ENCODE measurements at places on chromosomes 7 and 10.

- peaks cover 90% of the 10 kb centered on the region for H3K27me3 ChIP-seq
- no peak overlapping the region for H3K27ac ChIP-seq
- DNase-seq = peak; percentile 49
- peaks cover 17% of the 10 kb centered on the region for H3K4me1 ChIP-seq
- no peaks in the 10 kb centered on the region for H3K36me3 ChIP-seq
These were observed 19.7 kb upstream of the VPS37D start for GRCh38 chr7:73647725-73648592.

DNA sequence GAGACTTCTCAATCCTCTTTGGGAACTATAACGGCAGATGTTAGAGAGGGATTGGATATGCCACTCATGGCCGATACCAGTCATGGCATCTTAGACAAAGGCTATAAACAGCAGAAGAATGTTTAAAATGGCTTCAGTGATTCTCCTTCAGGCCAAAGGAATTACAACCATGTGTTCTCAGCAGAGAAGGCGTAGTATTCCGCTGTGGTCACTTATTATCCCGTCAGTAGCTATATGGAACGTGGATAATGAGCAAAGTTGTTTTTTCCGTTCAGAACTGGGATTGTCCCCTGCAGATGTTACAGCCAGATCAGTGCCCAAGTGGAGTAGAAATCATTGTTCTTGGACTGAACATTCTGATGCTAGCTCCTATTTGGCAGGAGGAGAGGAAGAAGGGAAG, 43.1 kb downstream of the TEX36 start:
- no peaks in the 10 kb centered on the region for H3K36me3 ChIP-seq
- H3K27me3 ChIP-seq = peaks cover 3% of the 10 kb centered on the region
- no peak overlapping the region for H3K27ac ChIP-seq
- H3K4me1 ChIP-seq = peaks cover 19% of the 10 kb centered on the region
- DNase-seq = no peak

DNA sequence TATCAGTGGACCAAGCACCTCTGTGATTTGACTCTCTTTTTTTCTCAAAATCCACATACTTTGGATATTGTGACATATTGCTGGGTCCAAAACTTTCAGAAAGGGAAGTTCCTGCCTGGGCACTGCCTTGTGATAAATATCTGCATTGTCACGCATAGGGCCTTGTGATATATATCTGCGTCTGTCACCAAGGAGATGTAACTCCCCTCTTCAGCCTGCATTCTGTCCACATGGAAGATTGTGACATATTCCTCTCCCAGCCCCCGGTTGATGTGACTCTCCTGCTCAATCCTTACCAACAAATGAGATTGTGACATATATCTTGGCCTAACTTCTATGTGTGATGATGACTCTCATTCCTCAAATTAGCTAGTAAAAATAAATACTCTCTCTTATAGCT, 25.4 kb upstream of the ZNF107 start:
- H3K36me3 ChIP-seq = no peaks in the 10 kb centered on the region
- no peak overlapping the region for H3K27ac ChIP-seq
- H3K27me3 ChIP-seq = peaks cover 3% of the 10 kb centered on the region
- DNase-seq = no peak

DNA sequence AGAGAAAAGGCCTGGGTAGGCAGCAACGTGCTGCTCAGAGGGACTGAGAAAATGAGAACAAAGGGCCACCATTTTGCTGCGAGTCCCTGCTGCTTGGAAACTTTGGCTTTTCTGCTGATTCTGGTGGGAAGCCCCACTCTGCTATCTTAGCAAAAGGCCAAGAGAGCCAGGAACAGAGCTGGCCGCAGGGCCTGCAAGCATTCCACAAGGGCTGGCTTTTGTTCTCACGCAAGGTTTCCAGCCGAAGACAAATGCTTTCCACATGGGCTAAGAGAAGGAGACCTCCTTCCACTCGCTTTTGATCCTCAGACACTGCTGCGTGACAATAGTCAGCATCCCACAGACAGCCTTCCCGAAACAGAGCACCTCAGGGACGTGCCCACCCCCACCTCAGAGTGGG, 163.1 kb downstream of the ARHGAP12 start:
- peak overlapping the region; percentile 45 for H3K27ac ChIP-seq
- peaks cover 5% of the 10 kb centered on the region for H3K27me3 ChIP-seq
- DNase-seq = no peak
- H3K4me1 ChIP-seq = peaks cover 30% of the 10 kb centered on the region
- H3K4me3 ChIP-seq = no peak overlapping the region
- peaks cover 5% of the 10 kb centered on the region for H3K36me3 ChIP-seq

DNA sequence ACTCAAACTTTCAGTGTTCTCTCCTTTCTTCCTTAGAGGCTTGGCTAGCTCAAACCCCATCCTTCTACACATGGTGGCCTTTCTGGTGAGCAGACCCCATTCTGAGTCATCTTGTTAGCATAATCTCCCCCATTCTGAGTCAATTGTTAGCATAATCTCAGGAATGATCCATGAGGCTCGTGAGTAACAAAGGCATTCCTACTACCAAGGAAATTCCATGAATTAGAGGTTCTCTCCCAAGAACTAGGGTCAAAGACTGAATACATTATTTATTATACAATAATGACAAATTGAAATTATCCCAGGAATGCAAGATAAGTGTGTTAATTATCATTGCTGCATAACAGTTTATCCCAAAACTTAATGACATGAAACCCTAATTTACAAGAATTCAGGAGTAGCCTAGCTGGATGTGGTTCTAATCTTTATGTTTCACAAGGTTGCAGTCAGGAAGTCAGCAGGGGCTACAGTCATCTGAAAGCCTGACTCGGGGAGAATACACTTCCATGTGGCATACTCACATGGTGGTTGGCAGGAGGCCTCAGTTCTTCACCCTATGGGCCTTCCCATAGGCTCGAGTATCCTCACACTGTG, 100.2 kb downstream of the MMRN2 start:
- DNase-seq = no peak
- H3K27me3 ChIP-seq = peaks cover 4% of the 10 kb centered on the region
- peaks cover 5% of the 10 kb centered on the region for H3K4me1 ChIP-seq
- H3K36me3 ChIP-seq = peaks cover 78% of the 10 kb centered on the region
- no peak overlapping the region for H3K4me3 ChIP-seq
- peak overlapping the region; percentile 64 for H3K27ac ChIP-seq

GRCh38 chr7:98828368-98828767, 41.4 kb downstream of the TMEM130 start:
- no peaks in the 10 kb centered on the region for H3K4me1 ChIP-seq
- H3K4me3 ChIP-seq = no peak overlapping the region
- no peaks in the 10 kb centered on the region for H3K36me3 ChIP-seq
- no peak overlapping the region for H3K27ac ChIP-seq
- H3K27me3 ChIP-seq = peaks cover 10% of the 10 kb centered on the region
- no peak for DNase-seq

DNA sequence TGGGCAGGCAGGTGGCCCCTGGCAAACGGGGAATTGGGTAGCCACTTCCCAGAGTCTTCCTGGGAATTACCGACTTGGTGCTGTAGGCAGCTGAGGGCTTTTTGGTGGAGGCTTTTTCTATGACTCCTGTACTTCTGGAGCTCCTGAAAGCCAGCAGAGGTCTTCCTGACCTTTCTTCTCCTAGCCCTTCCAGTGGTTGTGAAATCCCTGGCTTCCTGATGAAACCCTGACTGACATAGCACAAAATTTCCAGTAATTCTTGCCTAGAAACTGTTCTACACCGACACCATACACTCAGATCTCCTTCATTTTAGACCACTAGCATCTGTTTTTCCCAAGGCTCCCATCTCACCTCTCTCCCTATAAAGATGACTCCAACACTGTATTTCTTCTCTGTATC, 120.2 kb downstream of the STRA8 start:
- peaks cover 6% of the 10 kb centered on the region for H3K4me1 ChIP-seq
- H3K36me3 ChIP-seq = no peaks in the 10 kb centered on the region
- H3K27me3 ChIP-seq = peaks cover 9% of the 10 kb centered on the region
- no peak overlapping the region for H3K27ac ChIP-seq

GRCh38 chr7:109915670-109916069, 1175.3 kb upstream of the LRRN3 start:
- H3K4me1 ChIP-seq = no peaks in the 10 kb centered on the region
- DNase-seq = no peak
- no peaks in the 10 kb centered on the region for H3K36me3 ChIP-seq
- no peak overlapping the region for H3K4me3 ChIP-seq
- no peaks in the 10 kb centered on the region for H3K27me3 ChIP-seq

GRCh38 chr10:17222329-17222728, 5.7 kb upstream of the VIM start:
- H3K27ac ChIP-seq = no peak overlapping the region
- H3K4me1 ChIP-seq = peaks cover 26% of the 10 kb centered on the region
- no peak for DNase-seq
- no peaks in the 10 kb centered on the region for H3K36me3 ChIP-seq

DNA sequence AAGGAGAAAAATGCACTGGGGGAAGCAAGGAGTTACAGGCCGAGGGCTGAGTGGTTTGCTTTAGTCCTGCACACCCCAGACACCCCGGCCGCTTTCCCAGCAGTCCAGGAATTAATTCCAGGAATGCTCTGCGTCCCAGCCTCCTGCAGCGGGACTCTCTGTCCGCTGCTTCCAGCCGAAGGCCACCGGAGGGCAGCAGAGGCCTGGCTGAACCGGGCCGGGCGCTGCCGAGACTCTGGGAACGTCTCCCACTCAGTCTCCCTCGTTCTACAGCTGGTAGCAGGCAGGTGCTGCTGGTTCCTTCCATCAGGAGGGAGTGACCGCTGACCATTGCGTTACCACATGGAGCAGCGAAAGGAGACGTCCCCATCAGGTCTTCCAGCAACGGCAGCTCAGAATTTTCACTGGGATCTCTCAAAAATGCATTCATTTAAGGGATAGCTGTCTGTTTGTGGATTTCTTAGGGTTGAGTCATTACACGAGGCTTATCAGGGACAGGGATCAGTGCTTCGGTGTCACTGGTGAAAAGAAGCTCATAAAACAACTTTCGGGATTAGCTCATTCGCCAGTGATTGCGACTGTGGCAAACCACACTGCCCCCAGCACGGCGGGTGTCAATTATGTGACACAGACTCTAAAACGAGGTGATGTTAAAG, 24.9 kb upstream of the PITRM1 start:
- DNase-seq = peak; percentile 84
- H3K4me3 ChIP-seq = peak overlapping the region; percentile 46
- peaks cover 13% of the 10 kb centered on the region for H3K27me3 ChIP-seq
- no peaks in the 10 kb centered on the region for H3K36me3 ChIP-seq

DNA sequence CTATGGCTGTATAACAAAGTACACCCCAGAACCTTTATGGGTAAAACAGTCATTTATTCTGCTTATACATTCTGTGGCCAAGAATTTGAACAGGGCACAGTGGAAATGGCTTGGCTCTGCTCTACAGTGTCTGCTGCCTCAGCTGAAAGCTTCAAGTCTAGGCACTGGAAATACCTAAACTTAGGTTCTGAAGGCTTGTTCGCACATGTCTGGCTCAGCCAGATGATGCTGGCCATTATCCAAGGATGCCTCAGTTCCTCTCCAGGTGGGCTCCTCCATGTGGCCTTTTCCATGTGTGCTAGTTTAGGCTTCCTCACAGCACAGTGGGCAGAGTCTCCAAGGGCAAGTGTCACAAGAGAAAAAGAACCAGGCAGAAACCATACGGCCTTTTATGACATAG, 76.8 kb downstream of the RALA start:
- peaks cover 69% of the 10 kb centered on the region for H3K36me3 ChIP-seq
- no peak for DNase-seq
- no peaks in the 10 kb centered on the region for H3K27me3 ChIP-seq
- H3K4me3 ChIP-seq = no peak overlapping the region

DNA sequence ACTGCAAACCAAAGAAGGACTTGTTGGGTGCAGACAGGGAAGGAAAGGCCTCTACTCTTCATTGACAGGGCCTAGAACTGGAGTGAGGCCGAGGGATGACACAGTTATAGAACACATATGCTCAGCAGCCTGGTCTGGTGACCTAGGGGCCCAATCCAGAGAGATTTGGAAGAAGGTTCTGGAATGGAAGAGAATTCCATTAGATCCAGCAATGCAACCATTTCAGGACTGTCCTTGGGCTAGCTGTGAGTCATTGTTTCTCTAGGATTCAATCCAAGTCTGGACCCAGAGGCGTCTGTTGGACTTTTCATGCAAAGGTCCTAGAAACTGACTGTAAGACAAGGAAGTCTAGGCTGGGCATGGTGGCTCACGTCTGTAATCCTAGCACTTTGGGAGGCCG, 59.2 kb downstream of the WIPF3 start:
- peaks cover 35% of the 10 kb centered on the region for H3K4me1 ChIP-seq
- no peak overlapping the region for H3K27ac ChIP-seq

DNA sequence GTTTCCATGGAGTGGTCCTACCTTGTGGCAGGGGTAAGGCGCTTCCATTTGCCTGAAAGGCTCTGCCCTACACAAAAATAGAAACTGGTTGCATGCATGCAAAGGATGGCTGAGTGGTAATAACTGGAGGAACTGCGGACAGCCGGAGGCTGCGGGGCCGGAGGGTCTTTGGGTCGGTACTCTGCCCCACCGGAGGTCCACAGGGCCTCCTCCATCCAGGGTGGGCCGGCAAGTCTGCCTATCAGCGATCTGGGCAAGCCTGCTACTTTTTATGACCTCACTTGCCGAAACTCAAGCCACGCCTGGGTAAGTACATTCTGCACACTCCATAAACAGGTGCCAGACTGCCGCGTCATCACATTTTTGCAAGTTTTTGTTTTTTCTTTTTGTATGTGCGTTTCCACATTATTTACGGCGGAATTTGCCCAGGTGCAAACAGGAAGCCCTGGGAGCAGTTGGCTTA, 30.0 kb downstream of the TACC2 start:
- H3K4me3 ChIP-seq = no peak overlapping the region
- no peaks in the 10 kb centered on the region for H3K36me3 ChIP-seq
- peaks cover 29% of the 10 kb centered on the region for H3K4me1 ChIP-seq
- no peak for DNase-seq
- H3K27me3 ChIP-seq = peaks cover 8% of the 10 kb centered on the region

DNA sequence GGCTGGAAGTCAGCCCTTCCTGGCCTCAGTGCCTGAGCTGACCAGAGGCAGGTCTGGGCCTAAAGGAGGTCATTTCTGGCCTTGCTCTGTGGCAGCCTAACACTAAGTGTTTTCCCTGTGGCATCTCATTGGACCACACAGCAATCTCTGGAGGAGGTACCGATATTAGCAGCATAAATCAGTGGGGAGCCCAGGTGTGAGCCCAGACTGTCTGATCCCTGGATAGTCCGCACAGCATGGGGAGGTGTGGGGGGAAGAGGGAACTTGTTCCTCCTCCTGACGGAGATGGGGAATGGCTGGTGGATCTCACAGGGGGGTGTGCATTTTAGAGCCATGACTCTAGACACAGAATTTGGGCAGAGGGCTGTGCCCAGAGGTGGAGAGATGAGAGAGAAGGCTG, 11.0 kb upstream of the PPIF start:
- H3K27ac ChIP-seq = peak overlapping the region; percentile 49
- peaks cover 25% of the 10 kb centered on the region for H3K4me1 ChIP-seq
- DNase-seq = no peak
- no peaks in the 10 kb centered on the region for H3K36me3 ChIP-seq
- peaks cover 4% of the 10 kb centered on the region for H3K27me3 ChIP-seq

DNA sequence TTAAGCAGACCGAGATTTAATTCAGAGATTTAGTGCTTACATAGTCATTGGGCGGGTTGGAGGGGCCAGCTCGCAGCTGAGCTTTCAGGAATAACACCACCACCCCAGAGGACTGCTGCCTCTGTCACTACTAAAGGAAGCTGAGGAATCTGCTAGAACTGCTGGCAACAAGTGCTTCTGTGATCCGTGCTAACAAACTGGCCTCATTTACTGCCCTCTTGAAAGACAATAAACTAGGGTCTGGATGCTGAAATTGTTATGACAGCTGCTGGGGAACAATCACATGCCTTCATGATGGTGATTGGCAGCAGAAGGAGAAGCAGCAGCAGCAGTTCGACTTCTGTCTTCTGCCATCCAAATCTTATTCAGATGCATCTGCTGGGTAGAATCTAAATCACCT, 285.5 kb upstream of the TAC1 start:
- H3K27ac ChIP-seq = no peak overlapping the region
- H3K4me1 ChIP-seq = peaks cover 16% of the 10 kb centered on the region
- no peak overlapping the region for H3K4me3 ChIP-seq
- DNase-seq = no peak
- peaks cover 15% of the 10 kb centered on the region for H3K36me3 ChIP-seq

Data from nephron progenitor cell (in vitro differentiated cells).